Stimulated activated CD8-positive, alpha-beta memory T cell treated with anti-CD3 and anti-CD28 coated beads, Interleukin-4, amount 100 ng/mL, for 1 hour (primary cell): ENCODE measurements at places on chromosomes 13 and 19.

GRCh38 chr13:27797228-27797624 lies 4.9 kb downstream of the GSX1 start:
- DNase-seq: no peak

DNA sequence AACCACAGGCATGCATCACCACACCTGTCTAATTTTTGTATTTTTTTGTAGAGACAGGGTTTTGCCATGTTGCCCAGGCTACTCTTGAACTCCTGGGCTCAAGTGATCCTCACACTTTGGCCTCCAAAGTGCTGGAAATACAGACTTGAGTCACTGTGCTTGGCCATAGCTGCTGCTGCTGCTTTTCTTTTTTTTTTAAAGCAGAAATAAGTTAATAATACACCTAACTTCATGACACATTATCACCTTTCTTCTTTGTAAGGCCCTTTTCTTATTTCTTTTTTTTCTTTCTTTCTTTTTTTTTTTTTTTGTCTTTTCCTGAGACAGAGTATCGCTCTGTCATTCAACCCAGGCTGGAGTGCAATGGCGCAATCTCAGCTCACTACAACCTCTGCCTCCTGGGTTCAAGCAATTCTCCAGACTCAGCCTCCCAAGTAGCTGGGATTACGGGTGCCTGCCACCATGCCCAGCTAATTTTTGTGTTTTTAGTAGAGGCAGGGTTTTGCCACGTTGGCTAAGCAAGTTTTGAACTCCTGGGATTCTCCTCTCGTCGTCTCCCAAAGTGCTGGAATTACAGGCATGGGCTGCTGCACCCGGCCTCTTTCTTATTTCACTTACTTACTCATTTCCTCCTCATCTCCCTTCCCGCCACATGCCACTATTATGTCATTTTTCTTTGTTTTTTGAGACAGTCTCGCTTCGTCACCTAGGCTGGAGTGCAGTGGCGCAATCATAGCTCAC lies 8.7 kb downstream of the SHKBP1 start:
- no peak for DNase-seq

DNA sequence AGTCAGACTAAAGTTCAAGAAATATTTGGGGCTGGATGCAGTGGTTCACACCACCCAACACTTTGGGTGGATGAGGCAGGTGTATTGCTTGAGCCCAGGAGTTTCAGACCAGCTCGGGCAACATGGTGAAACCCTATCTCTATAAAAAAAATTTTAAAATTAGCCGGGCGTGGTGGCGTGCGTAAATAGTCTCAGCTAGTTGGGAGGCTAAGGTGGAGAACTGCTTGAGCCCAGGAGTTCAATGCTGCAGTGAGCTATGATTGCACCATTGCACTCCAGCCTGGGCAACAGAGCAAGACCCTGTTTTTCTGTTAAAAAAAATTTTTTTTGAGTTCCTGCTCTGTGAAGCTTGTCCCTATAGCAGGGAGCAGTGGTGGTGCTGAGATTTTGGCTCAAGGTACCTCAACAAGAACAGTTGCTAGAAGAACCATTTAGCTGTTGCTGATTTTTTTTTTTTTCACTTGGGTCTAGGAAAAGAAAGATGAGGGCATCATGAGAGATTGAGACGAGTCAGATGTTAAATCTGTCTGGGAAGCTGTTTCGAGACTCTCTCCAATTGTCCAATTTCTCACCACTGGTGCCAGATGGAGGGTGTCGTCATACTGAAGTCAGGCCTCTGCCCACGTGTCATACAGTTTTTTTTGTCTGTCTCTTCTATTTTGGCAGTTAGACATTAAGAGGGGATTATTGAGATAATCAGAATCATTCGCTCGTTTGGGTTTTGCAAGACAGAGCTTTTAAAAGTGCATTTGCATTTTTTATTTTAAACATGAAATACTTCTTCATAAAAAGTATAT lies 3.7 kb downstream of the SLC25A42 start:
- no peak for DNase-seq

DNA sequence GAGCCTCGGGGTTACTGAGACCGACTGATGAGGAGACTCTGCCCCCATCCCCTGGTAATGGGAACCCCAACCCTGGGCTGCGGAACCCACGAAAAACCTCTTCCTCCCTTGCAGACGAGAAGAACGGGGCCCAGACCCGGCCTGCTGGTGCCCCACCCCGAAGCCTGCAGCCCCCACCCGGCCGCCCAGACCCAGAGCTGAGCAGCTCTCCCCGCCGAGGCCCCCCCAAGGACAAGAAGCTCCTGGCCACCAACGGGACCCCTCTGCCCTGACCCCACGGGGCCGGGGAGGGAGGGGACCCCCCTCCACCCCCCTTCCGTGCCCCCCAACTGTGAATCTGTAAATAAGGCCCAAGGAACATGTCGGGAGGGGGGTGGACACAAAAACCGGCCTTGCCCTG lies 13.3 kb downstream of the TMEM150B start:
- no peak for DNase-seq

GRCh38 chr19:2770055-2771013 lies 12.7 kb downstream of the SGTA start:
- DNase-seq: no peak

- no peak for DNase-seq
These were observed 2.1 kb downstream of the PLEKHF1 start for GRCh38 chr19:29667387-29667783.

DNA sequence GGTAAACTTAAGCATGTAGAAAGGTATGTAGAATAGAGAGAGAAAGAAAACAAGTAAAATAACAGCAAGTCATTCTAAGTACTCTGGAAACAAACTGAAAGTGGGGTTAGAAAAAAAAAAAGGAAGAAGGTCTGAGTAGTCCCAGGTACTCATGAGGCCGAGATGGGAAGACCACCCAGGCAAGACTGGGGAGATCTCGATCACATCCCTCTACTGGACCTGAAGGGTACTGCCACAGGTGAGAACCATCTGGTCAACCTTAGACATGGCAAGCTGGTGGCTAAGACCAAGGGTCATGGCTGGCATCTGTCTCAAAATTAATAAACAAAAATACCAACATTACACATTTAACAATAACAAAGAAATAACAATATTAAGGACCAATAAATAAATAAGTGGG lies 36.3 kb upstream of the ZNF724 start:
- DNase-seq: no peak

GRCh38 chr19:18167011-18167410 lies 6.6 kb upstream of the IFI30 start:
- DNase-seq: no peak

- DNase-seq: no peak
These were observed 135.5 kb downstream of the KLF5 start for GRCh38 chr13:73194310-73194709.

DNA sequence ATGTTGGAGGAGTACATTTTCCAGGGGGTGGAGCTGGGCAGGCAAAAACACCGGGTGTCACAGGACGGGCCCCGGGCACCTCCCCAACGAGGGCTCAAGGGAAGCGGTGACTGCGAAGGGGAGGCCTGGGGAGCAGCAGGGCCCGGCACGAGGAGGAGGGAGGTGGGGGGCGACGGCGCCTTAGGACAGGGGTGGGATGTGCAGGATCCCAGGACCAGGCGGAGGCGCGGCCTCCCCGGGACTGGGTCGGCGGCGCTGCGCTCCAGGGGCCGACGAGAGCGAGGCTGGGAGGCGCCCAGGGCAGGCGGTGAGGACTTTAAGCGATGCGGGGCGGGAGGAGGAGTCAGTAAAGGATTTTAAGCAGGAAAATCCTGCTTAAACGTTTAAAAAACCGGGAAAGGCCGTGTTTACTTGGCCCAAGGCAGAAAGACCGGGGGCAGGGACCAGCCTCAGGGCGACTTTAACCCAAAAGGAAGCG lies 427 bp downstream of the ZNF160 start:
- peak; percentile 2 for DNase-seq

GRCh38 chr13:94534166-94534565 lies 54.7 kb upstream of the DCT start:
- DNase-seq: no peak

GRCh38 chr13:75704927-75705288 lies 68.8 kb downstream of the LMO7 start:
- DNase-seq: no peak

- DNase-seq: peak; percentile 13
These were observed 636 bp upstream of the FOXO1 start for GRCh38 chr13:40666933-40667621.

- DNase-seq: no peak
These were observed 3.5 kb upstream of the EID2 start for GRCh38 chr19:39543477-39543857.

GRCh38 chr13:75506018-75506417 lies 24.0 kb upstream of the TBC1D4 start:
- no peak for DNase-seq

DNA sequence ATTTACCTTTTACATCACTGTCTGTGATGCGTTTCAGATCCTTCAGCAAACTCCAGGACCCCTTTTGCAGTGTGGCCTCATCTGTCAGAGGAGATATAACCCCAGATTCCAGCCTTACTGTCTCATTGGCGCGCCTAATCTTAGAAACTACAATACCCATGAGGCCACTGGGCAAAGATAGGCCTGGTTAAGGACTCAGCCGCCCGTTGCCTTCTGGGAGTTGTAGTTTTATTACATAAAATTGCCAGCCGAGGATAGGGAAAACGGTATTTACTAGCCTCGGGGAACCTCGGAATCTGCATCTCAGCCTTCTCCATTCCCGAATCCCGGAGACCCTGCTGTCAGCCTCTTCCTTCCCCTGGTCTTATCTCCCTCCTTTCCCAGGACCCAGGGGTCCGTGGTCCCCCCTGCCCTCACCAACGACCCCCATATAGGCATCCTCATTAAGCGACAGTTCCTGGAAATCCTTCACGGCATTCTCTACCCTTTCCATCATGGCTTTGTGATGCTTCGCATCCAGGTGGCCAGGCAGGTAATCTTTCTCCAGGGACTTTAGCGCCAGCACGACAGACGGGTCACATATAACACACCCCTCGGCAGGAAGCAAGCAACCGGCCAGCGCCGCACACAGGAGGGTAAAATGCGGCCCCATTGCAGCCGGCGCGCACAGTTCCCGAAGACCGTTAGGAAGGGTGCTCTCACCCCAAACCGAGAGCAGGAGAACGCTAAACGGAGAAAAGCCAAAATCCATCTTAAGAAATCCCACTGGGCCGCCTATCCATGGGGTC lies 1.3 kb downstream of the IZUMO1 start:
- no peak for DNase-seq

DNA sequence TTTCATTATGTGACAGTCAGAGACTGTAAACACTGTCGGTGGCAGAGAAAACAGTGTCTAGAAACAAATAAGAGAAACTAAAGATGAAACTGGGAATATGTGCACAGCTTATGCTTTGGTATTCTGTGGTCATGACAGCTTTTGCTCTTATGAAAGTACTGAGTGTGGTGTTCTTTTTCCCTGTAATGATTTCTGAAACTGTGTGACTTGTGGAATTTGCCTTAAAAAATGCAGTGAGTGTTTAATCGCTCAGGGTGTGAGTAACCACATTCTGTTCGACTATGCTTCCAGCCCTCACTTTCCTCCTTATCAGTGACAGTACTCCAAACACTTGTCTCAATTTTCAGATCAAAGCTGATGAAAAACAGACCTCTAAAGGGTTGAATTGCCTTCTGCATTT lies 66.9 kb upstream of the DIAPH3 start:
- DNase-seq: no peak

- DNase-seq: no peak
These were observed 93.6 kb downstream of the SOX1 start for GRCh38 chr13:112160558-112160957.

DNA sequence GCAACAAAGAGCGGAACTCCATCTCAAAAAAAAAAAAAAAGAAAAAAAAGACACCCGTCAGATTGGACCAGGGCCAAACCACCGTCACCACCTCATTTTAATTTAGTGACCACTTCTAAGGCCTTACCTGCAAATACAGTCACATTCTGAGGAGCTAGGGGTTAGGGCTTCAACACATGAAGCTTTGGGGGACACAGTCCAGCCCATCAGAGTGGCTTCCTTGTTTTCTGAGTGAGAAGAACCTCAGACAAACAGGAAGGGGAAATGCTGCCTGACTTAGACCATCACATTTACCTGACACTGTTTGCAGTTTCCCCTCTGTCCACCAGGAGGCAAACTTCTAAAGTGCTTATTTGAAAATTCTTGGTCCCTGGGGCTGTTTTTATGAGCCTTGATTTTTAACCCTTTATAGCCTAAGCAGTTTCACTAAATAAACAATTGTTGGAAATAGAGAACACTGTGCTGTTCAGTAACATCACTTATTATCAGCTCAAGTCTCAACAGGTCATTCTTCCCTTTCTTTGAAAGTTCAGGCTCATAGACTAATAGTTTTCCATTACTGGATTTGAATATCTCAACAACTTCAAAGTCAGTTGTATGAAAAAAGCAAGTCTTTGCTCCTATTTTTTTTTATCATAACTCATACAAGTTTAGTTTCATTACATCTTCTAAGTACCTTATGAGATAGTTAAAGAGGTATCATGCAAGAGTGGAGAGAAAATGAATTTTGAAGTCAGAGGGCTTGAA lies 74.9 kb upstream of the WASF3 start:
- peak; percentile 19 for DNase-seq

DNA sequence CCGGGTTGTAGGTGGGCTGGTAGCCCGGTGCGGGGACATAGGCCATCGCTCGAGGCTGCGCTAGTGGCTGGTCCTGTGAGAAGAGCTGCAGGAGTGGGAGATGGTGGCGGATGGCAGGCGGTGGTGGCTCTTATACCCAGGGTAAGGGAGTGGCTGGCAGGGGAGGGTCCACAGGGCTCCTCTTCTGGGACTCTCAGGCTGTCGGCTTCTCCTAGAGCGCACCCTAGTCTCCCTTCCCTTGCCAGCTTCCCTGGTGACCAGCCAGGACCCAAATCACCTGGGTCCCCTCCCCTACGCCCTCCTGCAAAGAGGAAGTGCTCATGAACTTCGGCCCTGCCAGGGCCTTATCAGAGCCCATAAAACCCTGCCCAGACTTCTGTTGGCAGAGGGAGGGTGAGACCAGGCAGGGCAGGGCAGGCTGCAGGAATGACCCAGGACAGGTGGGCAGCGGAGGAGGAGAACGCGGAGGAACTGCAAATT lies at the start of gene LGALS4:
LGALS4 (minus strand) TSS at position 105 of the 480 bp plus-strand sequence; CDS start at position 46, 59 bp downstream.
- DNase-seq: no peak

DNA sequence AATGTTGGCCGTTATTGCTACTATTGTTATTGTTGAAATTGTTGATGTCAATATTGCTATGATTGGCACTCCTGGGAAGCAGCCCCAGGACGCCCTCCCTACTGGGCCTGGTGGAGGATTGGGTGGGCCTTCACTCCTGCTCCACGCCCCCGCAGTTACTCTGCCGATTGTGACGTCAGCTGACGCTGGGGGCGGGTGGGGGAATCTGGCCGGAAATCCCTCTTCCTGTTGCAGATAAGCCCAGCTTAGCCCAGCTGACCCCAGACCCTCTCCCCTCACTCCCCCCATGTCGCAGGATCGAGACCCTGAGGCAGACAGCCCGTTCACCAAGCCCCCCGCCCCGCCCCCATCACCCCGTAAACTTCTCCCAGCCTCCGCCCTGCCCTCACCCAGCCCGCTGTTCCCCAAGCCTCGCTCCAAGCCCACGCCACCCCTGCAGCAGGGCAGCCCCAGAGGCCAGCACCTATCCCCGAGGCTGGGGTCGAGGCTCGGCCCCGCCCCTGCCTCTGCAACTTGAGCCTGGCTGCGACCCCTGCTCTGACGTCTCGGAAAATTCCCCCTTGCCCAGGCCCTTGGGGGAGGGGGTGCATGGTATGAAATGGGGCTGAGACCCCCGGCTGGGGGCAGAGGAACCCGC lies at the start of gene ETV2:
ETV2 (plus strand) TSS at position 231 of the 637 bp plus-strand sequence. CDS start 716 bp downstream, outside the sequence.
- no peak for DNase-seq
